Stimulated activated CD8-positive, alpha-beta memory T cell treated with anti-CD3 and anti-CD28 coated beads, Interleukin-15, amount 100 ng/mL, for 4 hours (primary cell): ENCODE measurements at places on chromosomes 7 and 10.
A peak's percentile ranks its signal among the peaks of the same experiment; 100 is the strongest.

- DNase-seq, result no peak
These were observed 13.1 kb upstream of the AKR1C3 start for GRCh38 chr10:5081091-5081490.

DNA sequence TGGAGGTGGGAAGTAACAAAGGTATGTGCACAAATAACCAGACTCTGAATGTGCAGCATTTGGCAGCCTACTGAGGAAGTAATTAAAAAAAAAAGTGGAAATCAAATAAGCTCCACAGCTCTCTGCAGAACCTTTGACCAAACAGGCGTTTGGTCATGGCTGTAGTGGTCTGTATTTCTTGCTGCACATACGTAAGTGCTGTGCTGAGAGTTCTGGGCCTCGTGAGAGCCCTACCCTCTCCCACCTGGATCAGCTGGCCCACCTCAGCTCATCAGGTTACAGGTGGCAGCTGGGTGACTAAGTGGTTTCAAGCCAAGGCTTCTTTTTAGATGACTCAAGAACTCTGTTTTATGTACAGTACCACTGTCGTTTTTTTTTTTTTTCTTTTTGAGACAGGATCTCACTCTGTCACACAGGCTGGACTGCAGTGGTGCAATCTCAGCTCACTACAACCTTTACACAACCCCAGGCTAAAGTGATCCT, 178.2 kb upstream of the KLF6 start:
- DNase-seq, result no peak

- DNase-seq, result no peak
These were observed 990.3 kb downstream of the KCNMA1 start for GRCh38 chr10:76647301-76647700.

DNA sequence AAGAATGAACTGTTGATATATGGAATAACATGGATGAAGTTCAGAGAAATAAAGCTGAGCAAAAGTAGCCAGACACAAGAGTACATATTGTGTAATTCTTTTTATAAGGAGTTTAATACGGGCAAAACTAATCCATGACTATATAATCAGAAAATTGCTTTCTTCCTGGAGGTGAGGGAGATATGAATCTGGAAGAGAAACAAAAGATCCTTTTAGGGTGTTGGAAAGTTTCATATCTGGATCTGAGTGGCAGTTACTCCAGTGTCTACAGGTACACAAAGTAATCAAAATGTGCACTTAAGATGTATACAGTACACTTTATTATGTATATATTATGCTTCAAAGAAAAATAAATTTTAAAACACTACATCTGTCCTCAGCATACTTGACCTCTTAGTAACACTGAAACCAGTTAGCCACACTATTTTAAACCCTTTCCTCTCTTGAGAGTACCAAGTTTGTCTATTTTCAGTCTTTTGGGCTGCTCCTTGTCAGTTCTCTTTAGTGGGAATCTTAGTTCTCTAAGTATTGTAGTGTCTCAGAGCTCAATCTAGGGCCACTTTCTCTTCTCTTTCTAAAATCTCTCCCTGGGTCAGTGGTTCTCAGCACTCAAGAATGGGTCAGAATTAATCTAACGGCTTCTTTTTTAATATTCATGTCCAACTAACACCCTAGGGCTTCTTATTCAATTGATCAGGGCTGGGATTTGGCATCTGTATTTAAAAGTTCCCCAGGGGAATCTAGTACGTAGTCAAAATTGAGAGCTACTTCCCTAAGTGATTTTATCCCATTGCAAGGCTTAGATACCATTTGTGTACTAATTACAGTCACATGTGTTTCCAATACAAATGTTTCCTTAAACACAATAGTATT, 4.3 kb upstream of the LIPF start:
- no peak for DNase-seq

- no peak for DNase-seq
These were observed 133.5 kb downstream of the C1GALT1 start for GRCh38 chr7:7315851-7316250.

DNA sequence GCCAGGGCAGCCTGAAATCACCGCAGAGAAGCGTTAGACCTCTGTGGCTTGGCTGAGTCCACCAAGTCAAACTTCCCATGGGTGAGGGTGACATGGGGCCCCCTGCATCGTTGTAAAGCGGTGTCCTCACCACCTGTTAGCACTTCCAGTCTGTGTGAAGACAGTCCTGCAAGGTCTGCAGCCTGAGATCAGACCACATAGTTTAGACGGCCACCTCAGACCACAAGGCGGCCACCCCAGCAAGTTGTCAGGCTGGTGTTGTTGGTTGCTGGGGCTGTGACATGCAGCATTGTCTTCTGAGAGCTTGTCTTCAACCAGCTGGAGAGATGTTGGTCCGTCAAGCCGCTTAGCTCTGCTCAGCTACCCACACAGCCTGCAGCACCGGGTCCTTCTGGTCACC, 44.1 kb upstream of the TARP start:
- no peak for DNase-seq

- DNase-seq, result peak; percentile 42
These were observed 711 bp downstream of the NAMPT start for GRCh38 chr7:106283831-106284713.

DNA sequence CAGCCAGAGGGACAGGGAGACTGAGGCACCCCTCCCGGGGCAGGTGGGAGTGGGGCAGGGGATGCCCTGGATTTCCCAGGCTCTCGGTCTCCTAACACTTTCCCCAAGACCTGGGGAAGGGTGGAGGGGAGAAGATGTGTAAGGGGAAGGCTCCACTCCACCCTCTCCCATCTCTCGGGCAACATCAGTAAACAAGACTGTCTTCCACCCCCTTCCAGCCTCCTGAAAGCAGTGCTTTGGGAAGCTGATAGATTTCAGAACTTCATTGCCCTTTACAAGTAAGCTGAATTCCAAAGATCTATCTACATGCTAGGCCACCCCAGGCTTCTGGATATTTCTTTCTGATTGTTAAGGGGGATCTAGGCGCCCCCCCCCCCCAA, 3.7 kb downstream of the FLNC start:
- DNase-seq, result no peak

GRCh38 chr10:131726076-131726880, 174.5 kb upstream of the PPP2R2D start:
- no peak for DNase-seq

GRCh38 chr7:151853896-151854719, 22.8 kb downstream of the PRKAG2 start:
- no peak for DNase-seq

DNA sequence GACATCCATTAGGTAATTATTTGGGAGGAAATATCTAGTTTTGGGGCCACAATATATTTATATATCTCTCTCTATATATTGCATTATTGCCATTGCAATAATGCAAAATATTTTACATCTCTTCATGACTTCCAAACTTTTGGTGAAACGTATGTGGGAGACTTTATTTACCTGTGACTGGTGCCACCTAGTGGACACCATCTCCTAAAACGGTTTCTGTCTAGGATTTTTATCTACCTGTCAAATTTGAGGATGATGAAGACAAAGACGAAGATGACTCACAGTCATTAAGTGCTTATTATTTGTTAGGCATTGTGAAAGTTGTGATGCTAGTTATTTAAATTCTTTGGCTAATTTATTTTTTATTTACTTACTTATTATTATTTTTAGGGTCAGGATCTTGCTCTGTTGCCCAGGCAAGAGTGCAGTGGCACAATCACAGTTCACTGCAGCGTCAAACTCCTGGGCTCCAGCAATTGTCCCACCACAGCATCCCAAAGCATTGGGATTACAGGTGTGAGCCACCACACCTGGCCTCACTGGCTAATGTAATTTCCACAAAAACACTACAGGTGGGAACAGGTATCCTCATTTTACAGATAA, 18.7 kb upstream of the CBLL1 start:
- DNase-seq, result no peak

GRCh38 chr10:96752375-96752774, 32.1 kb upstream of the PIK3AP1 start:
- no peak for DNase-seq

GRCh38 chr7:135204341-135204749, 7.0 kb downstream of the WDR91 start:
- no peak for DNase-seq

DNA sequence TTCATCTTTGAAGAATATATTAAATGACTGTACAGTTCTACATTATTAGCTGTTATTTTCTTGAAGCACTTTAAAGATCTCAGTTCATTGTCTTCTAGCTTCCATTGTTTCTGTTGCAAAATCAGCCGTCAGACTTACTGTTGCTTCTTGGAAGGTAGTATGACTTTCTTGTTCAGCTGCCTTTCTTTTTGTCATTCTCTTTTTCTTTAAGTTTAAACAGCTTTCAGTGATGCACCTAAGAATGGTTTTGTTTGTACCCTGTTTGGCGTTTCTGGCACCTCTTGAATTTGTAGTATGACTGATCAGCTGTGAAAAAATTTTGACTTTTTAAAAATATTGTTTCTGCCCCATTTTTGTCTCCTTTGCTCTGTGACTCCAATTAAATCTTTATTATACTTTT, 9.3 kb downstream of the MKLN1 start:
- DNase-seq, result no peak

DNA sequence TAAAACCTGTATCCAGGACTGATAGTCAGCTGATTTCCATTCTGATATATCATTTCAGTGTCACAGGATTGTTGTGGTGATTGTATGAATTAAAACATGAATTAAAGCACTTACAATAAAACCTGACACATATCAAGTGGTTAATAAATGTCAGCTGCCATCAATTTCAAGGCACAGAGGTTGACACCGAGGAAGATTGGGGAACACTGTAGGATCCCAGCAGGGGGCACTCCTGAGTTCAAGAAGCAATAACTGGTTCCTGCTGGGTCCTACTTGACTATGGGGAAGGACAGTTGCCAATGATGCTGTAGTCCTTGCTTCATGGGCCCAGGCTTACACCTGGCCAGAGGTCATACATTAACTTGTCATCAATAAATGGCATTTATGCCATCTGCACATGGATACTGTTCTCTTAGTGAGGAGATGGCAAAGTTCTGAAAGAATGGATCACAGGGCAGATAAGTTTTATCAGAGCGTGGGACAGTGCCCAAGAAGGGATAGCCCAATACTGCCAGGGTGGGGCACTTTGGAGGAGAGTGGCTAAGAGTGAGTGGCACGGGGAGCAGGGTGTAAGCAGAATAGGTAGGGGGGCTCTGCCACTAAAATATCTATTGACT, 24.1 kb downstream of the FZD1 start:
- no peak for DNase-seq

- DNase-seq, result no peak
These were observed 208.1 kb downstream of the EMX2 start for GRCh38 chr10:117750616-117751015.

- no peak for DNase-seq
These were observed 158.4 kb downstream of the AOAH start for GRCh38 chr7:36565792-36566356.

DNA sequence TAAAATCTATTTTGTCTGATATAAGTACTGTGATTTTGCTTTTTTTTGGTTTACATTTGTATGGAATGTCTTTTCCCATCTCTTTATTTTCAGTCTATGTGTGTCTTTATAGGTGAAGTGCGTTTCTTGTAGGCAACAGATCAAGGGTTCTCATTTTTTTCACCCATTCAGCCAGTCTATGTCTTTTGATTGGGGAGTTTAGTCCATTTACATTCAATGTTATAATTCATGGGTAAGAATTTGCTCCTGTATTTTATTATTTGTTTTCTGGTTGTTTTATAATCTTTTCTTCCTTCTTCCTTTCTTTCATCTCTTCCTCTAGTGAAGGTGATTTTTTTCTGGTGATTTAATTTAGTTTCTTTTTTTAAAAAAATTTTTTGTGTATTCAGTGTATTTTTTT, 104.8 kb upstream of the TMEM229A start:
- no peak for DNase-seq

GRCh38 chr7:78499283-78499682, 700.7 kb downstream of the PHTF2 start:
- DNase-seq, result no peak

GRCh38 chr7:55365205-55365674, at the start of gene LANCL2:
Gene LANCL2 (plus strand): TSS chr7:55365337. CDS start chr7:55366026, 689 bp downstream.
- no peak for DNase-seq

GRCh38 chr7:157487046-157487770, 150.4 kb downstream of the DNAJB6 start:
- no peak for DNase-seq

GRCh38 chr10:1292611-1293031, 236.4 kb downstream of the WDR37 start:
- no peak for DNase-seq

- DNase-seq, result no peak
These were observed 83.3 kb upstream of the CREB5 start for GRCh38 chr7:28328822-28329660.

DNA sequence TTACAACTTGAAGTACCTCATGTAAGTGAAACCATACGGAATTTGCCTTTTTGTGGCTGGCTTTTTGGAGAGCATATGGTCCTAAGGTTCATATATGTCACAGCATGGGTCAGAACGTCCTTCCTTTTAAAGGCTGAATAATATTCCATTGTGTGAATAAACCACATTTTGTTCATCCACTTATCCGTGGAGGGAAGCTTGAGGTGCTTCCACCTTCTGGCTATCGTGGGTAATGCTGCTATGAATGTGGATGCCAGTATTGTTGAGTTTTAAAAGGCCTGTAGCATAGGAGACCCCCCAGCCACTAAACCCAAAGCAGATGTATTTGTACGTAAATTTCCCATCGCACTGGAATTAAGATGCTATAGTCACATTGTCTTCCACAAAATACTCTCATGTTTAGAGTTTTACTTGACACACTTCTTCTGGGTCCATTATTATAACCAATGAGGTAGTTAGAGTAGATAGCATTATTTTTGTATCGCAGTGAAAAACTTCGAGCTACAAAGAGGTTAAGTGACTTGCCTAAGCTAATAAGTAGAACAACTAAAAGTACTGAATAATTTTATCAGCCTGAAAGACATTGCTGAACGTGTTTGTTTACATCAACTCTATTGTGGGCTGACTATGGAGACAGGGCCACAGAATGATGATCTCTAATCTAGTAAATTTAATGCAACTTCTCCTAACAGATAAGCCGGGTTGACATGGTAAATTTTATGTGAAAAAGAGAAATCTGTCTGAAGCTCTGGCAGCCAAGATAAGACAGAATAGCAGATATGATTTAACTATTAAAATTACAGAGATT, 183.0 kb upstream of the CTBP2 start:
- DNase-seq, result no peak
